Vagina (tissue), 2 donors: ENCODE measurements at places on chromosomes 4 and X. TPM values are rescaled to one million over a fixed set of nuclear protein-coding genes. Genes with fewer than 3 reads are reported as not detected.

DNA sequence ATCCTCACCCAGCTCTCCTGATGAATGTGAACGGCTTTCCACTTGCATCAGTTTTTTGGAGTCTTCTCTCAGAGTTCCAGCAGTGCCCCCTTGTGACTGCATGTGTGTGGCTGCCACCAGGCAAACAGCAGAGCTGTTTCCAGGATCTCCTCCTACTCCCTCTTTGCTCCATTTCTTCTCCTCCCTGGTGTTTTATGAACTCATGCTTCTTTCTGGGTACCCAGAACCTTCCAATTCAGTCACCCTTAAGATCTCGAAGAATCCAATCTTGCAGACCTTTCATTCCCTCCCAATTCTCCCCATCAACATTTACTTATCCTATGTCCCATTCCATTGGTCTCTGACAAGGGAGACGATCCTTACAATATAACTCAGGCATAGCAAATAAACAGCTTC, 6.8 kb upstream of the TCEANC start:
- DNase-seq: no peak

TMEM187 gene
- total RNA-seq: 8.6 TPM

AVPR2 gene
- 4.9 TPM for total RNA-seq

TSPAN7 gene
- 38.5 TPM for total RNA-seq

DDX60 gene
- total RNA-seq: 7.4 TPM

FABP2 gene
- total RNA-seq: not detected

GRCh38 chr4:54320826-54321685, 92.0 kb downstream of the PDGFRA start:
- no peak for DNase-seq

DNA sequence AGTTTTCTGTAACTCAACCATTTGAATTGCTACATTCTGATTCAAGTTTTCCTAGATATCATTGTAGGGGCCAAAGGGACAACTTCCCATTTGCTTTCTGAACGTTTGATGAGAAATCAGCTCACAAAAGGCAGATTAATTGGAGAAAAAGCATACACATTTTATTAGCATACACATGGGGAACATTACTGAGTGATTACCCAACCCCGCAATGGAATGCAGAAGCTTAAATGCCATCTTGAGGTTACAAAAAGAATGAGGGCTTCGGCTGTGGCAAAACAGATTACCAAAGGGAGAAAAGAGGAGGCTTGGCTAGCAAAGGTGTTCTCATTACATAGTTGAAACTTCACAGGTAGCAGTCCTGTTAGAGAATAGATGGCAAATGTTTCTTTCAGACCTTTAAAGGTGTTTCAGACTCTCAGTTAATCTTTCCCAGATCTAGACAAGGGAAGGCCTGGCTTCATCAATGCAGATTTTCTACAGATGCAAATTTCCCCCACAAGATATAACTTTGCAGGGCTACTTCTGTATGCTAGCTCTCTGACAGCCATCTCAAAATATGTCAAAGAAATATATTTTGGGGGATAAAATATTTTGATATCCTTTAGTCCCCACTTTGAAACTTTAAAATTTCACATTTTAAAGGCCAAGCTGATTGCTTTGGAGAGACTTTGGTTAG, 26.5 kb upstream of the HERC6 start:
- no peak for DNase-seq

- DNase-seq: no peak
Observed at GRCh38 chrX:18931972-18932371, 51.9 kb downstream of the PHKA2 start.

DNA sequence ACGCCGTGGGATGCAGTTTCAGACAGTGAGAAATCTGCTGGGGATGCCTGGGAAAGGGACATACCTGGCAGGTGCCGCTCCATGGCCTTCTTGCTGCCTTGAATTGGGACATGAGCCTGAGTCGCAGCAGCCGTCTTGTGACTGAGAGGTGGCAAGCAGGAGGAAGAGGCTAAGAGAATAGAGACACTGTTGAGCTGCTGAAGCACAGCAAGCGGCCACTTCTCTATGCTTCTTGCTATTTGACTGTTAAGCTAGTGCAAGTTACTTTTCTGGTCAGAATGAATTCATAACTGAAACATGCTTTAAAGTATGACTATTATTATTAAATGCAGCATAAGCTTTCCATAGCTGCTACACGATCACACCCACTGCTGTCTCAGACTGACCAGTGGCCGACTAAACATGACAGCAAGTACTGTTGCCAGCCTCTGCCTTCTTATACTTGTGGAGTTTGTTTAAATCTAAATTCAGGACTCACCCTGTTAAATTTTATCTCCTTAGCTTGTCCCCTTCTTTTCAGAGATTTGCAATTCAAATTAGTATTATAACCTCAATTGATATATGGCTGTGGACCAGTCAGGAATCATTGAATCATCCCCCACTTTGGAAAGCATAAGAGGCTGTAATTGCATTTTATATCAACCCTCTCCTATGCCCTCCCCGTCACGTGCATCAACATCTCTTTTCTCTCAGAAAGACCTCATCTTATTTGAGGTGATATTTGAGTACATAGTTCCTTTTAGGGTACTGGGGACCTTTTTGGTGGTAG, 24.8 kb upstream of the ACSL1 start:
- DNase-seq: no peak

DNA sequence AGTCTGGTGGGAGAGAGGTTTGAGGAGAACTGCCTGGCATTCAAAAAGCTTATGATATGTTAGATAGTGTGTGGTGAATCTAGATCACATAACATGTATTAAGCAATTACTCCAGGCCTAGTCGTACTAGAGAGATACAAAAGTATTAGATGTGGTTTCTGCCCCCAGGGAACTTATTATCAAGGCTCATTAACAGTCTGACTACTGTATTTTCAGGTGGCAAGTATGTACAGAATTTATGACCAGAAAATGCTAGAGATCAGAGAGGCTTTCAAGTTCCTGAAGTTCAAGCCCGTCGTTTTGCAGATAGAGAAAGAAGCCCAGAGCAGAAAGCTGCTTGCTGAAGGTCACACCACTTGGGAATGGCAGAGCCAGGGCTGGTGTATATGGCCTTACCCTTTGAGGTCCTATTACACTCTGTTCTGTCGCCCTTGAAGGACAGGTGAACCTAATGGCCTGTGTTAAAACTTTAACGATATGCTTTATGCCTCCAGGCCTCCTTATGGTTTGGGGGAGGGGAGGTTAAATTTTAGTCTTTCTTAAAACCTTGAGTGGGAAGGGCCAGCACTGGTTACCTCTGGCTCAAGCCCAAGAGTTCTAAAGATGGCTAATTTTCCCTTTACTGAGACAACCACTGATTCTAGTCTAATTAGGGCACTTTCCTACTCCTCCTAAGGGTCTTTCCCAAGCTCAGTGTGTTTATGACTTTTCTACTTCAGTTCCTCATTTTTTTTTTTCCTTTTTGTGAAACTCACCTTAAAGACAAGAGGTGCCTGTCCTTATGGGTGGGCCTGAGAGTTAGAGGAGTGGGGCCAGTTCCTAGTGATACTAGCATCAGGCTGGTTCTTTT, 19.9 kb downstream of the TMEM164 start:
- no peak for DNase-seq

LANCL3 gene
- 2.5 TPM for total RNA-seq

DNA sequence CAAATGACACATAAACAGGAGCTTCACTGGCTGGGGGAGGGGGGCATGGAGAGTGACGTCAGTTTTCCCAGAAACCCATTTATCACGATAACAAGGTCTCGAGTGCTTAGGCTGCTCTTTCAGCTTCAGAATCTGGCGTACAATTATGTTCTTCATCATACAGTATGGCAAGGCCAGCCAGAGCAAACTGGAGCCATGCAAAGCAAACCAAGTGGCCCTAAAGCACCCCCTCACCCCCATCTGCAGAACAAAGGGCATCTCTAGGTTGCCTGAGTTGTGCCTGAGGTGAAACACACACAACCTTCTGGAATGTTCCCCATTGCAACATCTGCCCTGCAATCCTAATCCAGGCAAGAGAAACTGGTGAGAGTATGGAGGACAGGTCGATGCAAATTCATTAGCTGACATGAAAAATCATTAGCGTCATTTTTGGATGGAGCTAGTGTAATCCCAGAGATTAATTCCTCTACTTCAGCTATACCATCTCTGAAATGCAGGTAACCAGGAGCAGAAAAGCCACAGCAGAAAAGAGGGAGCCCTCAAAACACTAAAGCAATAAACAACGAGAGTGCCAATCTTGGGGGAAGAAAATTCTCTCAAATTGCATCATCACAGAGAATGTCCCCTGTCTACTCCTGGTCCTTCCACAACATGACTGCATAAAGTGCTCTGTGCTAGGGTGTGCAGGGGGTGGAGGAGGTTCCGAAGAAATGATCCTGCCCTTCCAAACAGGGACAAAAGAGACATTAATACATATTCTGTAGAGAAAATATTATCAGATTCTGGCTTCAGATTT, 1.8 kb downstream of the SEPTIN6 start:
- no peak for DNase-seq

TMEM185A gene
- total RNA-seq: 15.5 TPM

DNA sequence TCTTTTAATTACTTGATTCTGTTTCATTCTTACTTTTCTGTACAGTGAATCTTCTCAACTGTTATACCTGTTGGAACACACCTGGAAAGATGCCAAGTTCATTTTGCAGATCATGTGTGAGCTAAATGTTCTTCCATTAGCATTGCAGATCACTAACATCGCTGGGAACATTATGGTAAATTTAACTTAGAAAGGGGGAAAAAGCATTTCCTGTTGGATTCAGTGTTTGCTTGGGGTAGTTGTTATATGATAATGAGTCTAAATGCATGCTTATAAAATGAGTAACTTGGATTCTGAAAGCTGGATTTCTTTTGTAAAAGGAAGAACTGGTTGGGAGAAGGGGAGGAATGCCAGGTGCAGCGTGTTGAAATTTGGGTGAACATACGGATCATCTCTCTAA, 47.6 kb downstream of the POLA1 start:
- DNase-seq: no peak

KLHL13 gene
- total RNA-seq: 10.6 TPM

GRCh38 chr4:165328708-165329107, 1.2 kb downstream of the MSMO1 start:
- no peak for DNase-seq
